ENCODE measurements at places on chromosomes 11 and 22.

- peak; percentile 52 for DNase-seq
Measured at GRCh38 chr11:6319001-6319703, 1.1 kb downstream of the CAVIN3 start.

DNA sequence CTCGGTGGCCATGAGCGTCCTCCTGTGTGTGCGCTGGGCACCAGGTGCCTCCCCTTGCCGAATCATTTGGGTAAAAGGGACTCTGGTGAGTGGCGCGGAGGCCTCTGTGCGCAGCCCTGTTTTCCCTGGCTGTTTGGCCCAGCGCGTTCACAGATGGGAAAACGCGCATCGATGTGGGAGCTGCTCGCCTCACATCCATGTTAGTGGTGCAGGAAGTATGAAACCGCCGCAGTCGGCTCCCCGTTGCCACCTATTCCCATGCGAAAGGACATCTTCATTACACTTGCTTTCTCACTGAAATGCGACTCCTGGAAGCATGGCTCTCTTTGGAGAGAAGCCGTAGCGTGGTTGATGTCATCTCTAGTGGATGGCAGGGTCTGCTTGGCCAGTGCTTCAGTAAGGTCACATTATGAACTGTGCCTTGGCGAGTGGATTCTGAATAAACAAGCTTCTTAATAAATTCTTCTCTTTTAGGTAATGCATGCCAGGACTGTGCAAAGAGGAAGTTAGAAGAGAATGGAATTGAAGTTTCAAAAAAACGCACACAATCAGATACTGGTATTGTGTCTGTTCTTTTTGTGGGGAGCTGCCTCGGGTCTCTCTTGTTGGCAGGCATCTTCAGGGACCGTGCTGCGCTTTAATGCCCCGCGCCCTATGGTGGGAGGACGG is 26.3 kb downstream of the FAM118A start:
- DNase-seq, result no peak

DNA sequence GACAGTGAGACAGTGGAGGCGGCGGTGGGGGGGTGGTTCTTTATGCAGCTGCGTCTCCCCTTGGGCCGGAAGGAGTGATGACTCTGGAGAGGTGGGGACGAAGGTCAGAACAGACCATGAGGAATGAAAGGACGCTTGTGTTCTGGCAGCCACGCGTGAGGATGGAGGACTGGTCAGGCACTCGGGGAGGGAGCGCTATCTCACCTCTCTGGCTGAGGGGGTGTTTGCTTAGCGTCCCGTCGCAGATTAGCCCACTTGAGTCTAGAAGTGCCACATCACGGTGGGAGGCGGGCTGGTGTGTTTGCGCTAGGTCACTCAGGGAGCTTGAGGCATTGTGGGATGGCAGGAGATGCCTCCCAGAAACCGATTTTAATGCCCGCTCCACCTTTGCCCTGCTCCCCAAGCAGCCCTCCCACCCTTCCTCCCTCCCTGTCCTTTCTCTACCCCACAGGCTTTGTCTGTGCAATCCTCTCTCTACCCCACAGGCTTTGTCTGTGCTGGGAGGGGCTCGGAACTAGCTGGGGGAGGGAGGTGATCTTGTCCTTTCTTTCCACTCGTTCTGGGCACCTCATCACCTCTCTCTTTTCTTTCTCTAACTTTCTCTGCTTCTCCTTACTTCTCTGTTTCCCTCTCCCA is 97.8 kb downstream of the PKNOX2 start:
- DNase-seq, result no peak

DNA sequence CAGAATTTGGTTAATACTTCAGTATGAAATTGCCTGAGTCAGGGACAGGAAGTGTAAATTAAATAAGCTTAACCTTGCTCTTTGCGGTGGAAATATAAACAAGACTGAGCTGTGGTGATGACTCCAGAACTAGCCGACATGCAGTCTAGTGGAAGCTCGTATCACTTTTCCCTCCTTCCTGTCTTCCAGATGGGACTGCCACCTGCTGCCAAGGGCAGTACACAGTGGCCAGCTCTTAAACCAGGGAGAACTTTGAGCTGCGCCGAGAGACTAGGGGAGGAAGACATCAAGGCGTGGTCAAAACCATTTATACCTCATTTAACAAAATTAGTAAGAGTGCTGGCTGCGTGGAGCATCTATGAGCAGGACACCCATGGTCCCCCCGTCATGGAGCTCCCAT is 31.3 kb upstream of the CTTN start:
- DNase-seq, result no peak

GRCh38 chr11:94800414-94800813 is 32.3 kb downstream of the AMOTL1 start:
- no peak for DNase-seq

- DNase-seq, result no peak
Measured at GRCh38 chr11:116107229-116107628, 603.0 kb upstream of the CADM1 start.

- DNase-seq, result no peak
Measured at GRCh38 chr11:70502677-70503467, 104.5 kb downstream of the CTTN start.

DNA sequence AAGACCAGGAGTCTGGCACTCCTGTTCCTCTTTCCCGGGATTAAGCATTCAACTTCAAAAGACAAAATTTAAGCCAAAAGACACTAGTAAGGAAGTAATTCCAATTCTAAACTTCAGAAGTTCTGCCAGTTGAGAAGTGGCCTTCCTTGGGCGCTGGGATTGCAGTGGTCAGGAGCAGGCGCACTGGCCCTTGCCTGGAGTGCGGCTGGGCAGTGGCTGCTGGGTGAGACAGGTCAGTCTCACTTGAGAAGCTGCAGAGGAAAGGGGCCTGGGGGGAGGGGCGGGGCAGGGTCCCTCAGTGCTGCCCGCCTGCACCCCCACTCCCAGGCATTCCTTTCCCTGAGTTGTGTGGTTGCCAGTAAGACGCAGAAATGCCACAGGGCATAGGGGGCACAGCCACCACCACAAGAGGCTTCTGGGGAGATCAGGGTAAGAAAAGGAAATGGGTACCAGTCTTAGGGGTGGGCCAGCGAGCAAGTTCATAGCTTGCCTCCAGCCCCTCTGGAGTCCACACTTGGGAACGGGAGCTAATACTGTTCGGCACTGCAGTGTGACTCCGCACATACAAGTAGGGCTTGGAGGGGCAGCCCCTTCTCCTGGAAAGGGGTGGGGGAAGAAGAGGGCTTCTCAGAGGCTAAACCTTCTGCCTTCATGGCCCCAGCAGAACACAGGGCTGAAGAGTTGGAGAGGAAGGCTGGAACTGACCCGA is 5.5 kb downstream of the MRPL49 start:
- DNase-seq, result no peak

DNA sequence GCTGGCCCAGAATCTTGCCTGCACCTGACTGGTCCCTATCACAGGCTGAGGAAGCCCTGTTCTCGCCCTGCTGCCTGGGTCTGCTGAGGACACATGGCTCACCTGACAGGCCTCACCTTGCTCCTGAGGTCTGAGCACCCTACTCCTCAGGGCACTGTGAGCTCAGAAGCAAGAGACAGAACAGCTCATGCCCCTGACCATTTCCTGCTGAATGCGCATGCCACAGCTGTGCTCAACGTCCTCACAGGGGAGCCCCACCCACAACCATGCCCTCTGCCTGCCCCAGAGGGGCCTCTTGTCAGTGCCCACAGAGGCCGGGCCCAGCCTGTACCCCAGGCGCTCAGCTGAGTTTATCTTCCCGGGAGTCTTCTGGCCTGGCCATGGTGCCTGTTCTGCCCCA is 2.8 kb upstream of the TSPO start:
- no peak for DNase-seq

- no peak for DNase-seq
Measured at GRCh38 chr11:742156-742546, 5.1 kb upstream of the TALDO1 start.

DNA sequence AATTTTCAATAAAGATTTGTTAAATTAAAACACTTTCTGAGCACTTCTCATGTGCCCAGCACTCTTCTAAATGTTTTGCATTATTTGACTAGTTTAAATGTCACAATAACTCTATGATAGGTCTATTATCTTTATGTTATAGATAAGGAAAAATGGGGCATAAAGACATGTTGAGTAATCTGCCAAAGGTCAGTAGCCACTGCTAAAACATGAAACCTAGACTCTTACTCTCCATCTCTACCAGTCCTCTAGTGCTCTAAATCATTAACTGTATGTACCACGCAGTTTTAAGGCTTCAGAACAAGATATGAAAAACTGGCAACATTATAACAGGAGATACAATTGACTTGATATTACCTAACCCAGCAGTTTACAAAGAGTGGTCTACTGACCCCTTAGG is 6.9 kb downstream of the RAB6A start:
- DNase-seq, result no peak

GRCh38 chr22:37030560-37031281 is 11.2 kb downstream of the MPST start:
- DNase-seq, result no peak

DNA sequence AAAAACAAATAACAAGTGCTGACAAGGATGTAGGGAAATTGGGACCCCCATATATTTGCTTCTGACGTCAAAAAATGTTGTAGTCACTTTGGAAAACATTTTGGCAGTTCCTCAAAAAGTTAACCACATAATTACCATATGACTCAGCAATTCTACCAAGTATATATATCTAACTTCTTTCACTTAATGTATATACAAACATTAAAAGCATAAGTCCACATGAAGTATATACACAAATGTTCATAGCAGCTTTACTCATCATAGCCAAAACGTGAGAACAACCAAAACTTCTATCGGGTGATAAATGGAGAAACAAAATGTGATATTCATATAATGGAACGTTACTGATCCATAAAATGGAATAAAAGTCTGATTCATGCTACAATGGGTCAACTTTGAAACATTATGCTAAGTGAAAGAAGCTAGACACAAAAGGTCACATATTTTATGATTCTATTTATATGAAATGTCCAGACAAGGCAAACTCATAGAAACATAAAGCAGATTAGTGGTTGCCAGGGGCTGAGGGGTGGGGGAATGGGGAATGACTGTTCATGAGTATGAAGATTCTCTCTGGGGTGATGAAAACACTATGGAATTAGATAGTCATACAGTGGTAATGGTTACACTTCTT is 48.7 kb upstream of the TEAD1 start:
- DNase-seq, result peak; percentile 62

DNA sequence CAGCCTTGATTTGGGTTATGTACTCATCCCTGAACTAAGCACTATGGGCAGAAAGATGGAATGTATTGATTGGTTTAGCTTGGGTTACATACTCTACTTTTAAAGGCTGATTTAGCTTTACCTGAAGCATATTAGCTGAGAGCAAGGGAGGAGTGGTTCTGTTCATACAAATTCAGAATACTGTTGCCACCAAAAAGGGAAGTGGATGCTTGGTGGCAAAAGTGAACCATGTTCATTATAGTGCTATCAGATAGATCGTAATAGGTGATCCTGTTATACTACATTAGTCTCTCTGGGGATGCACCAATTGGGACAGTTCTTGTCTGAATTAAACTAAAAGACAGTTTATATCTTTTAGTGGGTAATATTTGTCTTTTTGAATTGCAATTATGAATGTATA is 44.5 kb upstream of the RRM1 start:
- DNase-seq, result no peak

GRCh38 chr11:112400476-112401014 is 139.9 kb upstream of the PLET1 start:
- no peak for DNase-seq

- no peak for DNase-seq
Measured at GRCh38 chr22:30335236-30335635, 8.5 kb upstream of the TBC1D10A start.

DNA sequence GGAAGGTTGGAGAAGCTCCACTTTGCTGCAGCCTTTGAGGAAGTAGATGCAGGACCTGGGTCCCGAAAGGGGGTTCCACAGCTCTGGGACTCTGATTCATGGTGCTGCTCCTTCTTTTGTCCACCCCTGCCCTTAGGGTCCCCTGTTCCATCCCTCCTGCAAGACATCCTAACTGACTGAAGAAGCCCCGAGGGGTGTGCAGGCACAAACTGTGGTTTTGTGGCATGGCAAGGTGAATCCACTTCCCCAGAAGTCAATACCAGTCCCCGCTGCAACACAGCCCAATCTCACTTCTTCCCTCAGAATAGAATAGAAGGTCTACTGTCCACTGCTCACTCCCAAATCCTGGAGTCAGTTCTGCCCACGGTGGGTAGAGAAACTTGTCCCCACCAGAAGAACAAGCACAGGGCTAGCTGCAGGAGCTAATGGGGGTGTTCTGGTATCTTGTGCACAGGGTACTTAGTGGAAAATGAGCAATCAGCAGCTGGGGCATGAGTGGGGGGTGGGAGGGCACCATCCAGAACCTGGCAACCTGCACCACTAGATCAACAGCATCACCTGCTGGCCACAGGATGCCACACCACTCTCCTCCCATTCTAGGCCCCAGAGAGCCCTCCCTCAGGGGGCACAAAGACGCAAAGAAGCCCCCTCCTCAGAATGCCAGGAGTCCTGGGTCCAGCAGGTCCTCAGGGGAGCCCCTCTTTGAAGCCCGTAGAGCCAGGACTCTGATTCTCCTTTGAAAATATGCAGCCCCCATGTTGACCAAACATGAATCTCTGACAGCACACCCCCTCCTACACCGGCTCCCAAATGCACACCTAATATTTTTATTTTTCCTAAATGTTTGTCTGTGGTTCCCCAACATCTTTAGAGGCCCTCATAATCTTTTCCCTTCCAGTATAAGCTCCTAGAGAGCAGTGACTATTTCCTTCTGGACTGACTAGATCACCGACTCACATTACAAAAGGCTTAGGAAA is 14.1 kb downstream of the SPATA19 start:
- DNase-seq, result no peak

- DNase-seq, result peak; percentile 62
Measured at GRCh38 chr22:49934891-49935557, 16.6 kb downstream of the CRELD2 start.

DNA sequence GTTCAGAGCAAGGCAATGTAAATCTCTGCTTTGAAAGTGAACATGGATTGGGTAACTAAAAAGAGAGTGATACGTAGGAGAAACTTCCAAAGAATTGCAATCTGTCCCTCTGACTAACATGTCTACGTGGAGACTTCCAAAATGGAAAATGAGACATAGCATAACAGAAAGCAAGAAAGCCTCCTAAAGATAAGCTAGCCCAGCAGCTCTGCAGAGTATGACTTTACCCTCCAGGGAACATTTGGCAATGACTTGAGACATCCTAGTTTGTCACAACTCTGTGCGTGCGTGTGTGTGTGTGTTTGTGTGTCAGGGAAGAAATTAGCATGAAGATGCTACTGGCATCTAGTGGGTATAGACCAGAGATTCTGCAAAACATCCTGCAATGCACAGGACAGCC is 817.4 kb downstream of the NTM start:
- peak; percentile 6 for DNase-seq

GRCh38 chr11:114089748-114090147 is 30.2 kb downstream of the ZBTB16 start:
- DNase-seq, result no peak
